ENCODE measurements at places on chromosomes 2 and 18.

DNA sequence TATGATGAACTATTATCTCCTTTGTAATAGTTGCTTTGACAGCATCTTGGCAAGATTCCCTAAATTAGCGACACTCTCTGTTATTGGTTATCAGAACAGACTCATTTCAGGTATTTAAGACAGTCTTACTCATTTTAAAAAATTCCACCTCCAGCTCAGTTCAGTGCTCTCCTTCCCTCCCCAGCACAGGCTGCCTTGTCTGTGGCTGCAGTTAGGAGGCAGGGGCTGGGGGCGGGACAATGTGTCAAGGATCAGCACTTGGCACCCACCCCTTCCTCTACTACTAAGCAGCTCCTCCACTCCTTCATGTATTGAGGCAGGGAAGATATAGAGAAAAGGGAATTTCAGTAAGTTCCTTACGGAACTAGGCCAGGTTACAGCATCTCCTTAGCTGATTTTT is 85.0 kb downstream of the VSNL1 start:
- no peak for DNase-seq

DNA sequence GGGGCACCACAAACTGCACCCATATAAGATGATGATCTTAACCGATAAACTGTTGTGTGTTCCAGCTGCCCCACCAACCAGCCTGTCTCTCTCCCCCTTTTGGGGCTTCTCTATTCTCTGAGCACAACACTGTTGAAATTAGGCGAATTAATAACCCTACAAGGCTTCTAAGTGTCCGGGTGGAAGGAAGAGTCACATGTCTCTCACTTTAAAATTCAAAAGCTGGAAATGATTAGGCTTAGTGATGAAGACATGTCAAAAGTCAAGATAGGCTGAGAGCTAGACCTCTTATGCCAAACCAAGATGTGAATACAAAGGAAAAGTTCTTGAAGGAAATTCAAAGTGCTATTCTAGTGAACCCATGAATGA is 782.1 kb downstream of the MBD2 start:
- DNase-seq = no peak

DNA sequence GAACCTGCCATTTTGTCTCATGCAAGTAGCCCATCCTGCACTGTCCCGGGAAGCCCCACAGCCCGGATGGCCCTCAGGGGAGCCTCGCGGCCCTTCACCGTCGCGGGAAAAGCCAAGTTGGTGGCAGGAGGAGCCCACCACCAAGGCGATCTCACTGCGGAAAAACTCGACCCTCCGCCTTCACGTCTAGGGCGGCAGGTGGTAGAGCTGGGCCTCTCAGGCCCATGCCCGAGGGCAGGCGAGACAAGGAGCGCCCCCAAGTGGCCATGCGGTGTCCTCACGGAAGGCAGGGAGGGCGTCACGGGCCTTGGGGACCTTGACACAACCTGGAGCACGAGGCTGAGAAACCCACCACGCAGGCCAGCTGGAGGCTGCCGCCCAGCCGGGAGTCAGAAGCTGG is 34.8 kb upstream of the SKA1 start:
- no peak for DNase-seq

DNA sequence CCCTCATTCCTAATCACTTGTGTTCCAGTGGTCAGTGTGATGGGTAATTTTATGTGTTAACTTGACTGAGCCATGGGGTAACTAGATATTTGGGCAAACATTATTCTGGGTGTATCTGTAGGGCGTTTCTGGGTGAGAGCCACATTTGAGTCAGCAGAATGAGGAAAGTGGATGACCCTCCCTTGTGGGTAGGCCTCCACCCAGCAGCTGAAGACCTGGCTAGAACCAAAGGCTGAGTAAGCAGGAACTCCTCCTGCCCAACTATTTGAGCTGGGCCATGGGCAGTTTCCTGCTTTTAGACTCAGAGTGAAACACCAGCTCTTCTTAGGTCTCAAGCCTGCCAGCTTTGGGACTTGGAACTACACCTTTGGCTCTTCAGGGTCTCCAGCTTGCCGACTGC is 141.8 kb downstream of the ACKR3 start:
- no peak for DNase-seq

DNA sequence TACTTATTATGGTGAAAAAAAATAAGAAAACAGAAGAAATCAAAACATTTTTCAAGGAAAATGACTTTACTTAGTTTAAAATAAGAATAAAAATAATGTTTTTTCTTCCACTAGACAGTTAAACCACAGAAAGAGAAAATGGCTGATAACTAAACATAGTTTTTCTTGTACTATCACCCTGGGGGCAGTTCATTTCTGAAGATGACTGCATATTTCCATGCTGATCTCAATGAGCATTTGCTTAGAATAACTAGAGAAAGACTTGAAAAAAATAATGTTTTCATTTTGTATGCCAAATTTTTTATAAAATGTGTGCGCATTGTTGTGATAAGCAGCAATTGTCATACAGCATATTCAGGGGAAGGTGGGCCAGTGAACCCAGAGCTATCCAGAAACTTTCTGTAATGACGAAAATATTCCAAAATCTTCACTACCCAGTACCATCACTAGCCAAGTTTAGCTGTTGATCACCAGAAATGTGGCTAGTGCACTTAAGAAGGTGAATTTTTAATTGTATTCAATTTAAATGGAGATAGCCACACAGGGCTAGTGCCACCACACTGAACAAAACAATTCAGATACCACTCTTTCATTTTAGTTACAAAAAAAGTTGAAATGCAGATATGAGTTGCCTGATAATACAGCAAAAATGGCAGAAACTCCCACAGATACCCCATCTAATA is 513.4 kb upstream of the NETO1 start:
- DNase-seq = no peak

- DNase-seq = no peak
These were observed 48.4 kb upstream of the B3GNT7 start for GRCh38 chr2:231347081-231347480.

GRCh38 chr2:29207352-29208148 is 92.3 kb downstream of the CLIP4 start:
- DNase-seq = no peak

DNA sequence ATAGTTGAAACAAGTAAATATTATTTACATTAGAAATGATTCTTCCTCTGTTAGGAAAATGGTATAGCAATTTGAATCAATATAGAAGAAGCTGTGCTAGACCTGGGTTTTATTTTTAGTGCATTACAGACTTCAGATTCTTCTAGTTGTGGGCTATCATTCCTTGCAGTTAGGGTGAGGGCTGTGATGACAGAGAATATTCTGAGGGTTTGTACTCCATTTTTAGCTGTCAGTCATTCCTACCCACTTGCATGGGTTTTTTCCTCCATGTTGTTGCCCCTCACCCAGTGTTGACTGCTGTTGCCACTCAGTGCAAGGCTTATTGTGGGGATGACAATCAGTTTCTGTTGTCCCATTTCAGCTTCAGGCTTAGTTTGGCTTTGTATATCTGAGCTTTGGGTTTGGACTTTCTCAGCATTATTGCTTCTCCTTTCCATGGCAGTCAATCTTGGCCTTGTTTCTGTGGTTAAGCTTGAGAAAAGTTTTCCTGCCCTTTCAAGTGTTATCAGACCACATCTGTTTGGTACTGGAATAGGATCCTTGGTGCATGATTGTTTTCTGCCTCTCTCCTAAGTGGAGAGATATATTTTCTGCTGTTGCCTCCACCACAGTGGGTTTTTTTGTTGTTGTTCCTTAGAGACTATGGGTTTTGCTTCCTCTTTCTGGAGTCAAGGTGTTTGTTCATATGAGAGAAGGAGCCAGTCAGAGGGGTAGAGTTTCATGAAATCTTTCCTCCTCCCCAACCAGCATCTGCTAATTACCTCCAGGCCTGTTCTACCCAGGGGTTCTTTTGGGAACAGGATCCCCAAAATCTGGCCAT is 312.7 kb upstream of the CWC22 start:
- DNase-seq = no peak
